ENCODE measurements at places on chromosomes 3 and 15. TPM values are rescaled to one million over a fixed set of nuclear protein-coding genes. Genes with fewer than 3 reads are reported as not detected.
A peak's percentile ranks its signal among the peaks of the same experiment; 100 is the strongest.

The USP3 gene
- 67.9 TPM for total RNA-seq

GRCh38 chr3:2274526-2274925 is 175.9 kb downstream of the CNTN4 start:
- DNase-seq = no peak
- H3K36me3 ChIP-seq = no peaks in the 10 kb centered on the region
- H3K27me3 ChIP-seq = no peaks in the 10 kb centered on the region
- no peak overlapping the region for H3K4me3 ChIP-seq
- H3K27ac ChIP-seq = no peak overlapping the region

- H3K36me3 ChIP-seq = no peaks in the 10 kb centered on the region
- H3K4me1 ChIP-seq = peaks cover 19% of the 10 kb centered on the region
- H3K27ac ChIP-seq = no peak overlapping the region
- peaks cover 60% of the 10 kb centered on the region for H3K27me3 ChIP-seq
Measured at GRCh38 chr3:66038384-66038725, 363 bp downstream of the MAGI1 start.

DNA sequence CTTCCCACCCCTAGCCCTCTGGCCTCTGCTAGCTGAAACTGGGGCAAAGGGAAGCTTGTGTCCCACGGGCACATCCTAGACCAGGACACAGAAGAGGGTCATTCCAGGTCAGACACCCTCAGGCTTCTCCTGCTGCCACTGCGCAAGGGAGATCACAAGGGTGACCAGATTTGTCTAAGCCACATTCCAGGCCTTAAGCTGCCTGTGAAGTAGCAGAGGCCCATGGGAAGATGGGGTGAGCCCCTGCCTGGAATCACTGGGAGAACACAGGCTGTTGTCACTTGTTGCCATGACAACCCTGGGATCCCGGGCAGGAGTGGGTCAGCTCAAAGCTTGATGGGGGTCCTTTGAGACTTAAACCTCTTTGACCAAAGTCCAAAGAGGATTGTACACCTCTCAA is 10.8 kb downstream of the STRA6 start:
- peaks cover 4% of the 10 kb centered on the region for H3K27me3 ChIP-seq
- H3K36me3 ChIP-seq = no peaks in the 10 kb centered on the region
- no peak for DNase-seq
- H3K4me3 ChIP-seq = no peak overlapping the region
- H3K27ac ChIP-seq = no peak overlapping the region
- no peaks in the 10 kb centered on the region for H3K4me1 ChIP-seq

DNA sequence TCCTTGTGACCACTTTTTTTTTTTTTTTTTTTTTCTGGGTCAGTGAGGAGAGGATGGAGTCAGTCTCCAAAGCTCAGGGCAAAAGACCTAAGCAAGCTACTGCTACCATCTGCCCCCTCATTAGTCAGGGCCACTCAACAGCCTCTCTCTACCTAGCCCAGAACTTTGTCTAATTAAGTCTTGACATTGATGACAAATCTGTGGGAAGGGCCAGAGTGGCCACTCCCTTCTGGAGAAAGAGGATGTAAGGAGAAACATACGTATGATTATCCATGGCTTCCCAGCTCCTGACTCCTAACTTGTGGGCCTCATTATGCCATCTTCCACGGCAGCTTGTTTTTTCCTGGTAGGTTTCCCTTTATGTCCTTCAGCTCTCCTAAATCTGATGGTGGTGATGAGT is 37.9 kb downstream of the NR1I2 start:
- no peak for DNase-seq
- no peaks in the 10 kb centered on the region for H3K4me1 ChIP-seq
- H3K4me3 ChIP-seq = no peak overlapping the region
- H3K36me3 ChIP-seq = no peaks in the 10 kb centered on the region

DNA sequence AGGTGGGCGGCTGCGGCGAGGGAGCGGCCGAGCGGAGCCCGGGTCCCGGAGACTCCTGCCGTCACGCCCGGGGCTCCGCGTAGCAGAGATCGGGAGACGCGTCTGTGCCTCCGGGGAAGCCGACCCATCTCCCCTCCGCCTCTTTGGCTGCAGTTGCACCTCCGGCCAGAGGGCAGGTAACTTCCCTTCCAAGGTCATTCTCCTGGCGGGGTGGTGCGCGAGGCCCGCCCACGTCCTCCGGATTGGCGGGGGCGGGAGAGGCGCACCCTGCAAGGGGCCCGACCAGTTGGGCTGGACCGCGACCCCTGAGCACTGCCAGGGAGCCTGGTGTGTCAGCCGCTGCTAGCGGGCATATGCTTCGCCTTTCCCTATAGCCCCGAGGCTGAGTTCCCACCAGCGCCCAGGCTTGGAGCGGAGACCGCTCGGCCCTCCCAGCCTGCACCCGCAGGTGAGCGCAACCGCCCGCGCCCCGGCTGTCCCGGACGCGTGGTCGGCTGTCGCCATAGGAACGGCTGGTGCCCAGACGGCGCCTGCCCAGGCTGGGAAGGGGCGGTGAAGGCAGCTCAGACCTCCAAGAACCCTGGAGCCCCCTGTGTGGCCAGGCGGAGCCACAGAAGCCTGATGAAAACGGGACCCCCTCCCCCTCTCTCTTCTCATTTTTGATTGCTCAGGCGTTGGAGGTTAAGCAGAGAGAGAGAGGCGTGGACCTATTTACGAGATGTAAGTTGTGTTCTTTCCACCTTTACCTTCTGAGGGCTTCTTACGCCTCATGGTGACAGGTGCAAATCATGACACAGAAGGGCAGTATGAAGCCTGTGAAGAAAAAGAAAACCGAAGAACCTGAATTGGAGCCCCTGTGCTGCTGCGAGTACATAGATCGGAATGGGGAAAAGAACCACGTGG is 453 bp downstream of the ZDHHC23 start:
- peaks cover 34% of the 10 kb centered on the region for H3K27me3 ChIP-seq
- H3K4me3 ChIP-seq = peak overlapping the region; percentile 57
- no peak overlapping the region for H3K27ac ChIP-seq
- DNase-seq = peak; percentile 31

Data from activated CD4-positive, alpha-beta memory T cell treated with anti-CD3 and anti-CD28 coated beads, Interleukin-2, amount 10 ng/mL, durations not matched to agents 7 days and 5 days (primary cell).